NCI-H526 treated with DMSO at 0.1 percent for 48 hours (cell line): ENCODE measurements at places on chromosomes 2 and 18.
A peak's percentile ranks its signal among the peaks of the same experiment; 100 is the strongest.

GRCh38 chr2:47339745-47340541 lies 63.0 kb upstream of the MSH2 start:
- peak; percentile 57 for DNase-seq

DNA sequence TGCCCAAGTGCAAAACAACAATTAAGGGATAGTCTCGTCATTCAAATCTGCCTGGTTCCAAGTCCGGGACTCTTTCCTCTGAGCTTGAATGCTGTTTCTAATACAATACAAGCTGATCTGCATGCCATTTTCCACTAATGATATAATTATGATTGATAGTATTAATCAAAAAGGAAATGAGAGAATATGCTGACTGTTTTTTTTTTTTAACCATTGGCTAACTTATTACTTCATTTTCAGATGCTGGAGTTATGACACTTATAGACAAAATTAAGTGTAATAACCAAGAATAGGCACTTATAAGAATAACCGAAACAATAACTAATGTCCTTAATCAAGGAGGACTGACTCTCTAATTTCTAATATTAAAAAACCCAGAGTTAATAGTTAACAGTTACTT lies 343.6 kb downstream of the LPIN1 start:
- no peak for DNase-seq

DNA sequence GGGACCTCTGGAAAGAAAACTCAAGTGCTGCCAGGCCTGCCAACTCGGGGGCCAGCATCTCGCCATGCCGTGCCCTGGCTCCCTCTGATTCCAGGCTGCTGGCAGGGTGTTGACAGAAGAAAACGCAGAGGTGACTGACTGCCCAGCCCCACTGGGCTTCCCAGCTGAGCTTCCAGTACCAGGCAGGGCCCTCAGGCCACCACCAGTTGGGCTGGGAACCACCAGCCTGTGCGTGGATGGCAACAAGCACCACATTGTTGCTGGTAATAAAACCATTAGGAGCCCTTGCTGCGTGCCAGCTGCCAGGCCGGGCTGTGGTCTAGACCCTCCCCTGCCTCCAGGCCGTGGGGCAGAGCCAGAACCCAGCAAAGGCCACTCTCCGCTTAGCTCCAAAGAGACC lies 9.2 kb downstream of the DNMT3A start:
- DNase-seq = no peak

DNA sequence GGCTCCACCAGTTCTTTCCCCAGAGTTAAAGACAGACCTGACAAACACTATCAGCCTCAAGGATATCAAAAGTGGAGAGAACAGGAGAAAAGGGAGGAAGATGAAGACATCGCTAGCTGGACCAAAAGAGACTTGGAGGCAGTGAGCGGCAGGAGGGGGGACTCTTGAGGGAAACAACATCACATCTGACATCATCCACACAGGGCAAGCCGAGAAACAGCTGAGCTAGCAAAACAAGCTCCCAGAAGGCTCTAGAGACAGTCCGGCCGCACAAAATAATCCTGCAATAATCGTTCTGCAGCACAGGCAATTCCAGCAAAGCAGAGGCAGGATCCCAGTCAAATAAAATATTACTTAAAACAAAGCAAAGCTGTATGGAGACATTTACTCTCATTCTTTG lies 239.8 kb downstream of the EN1 start:
- no peak for DNase-seq

GRCh38 chr18:48080546-48080945 lies 150.1 kb upstream of the SMAD2 start:
- DNase-seq = no peak

GRCh38 chr2:67985586-67985985 lies 77.2 kb downstream of the C1D start:
- no peak for DNase-seq

DNA sequence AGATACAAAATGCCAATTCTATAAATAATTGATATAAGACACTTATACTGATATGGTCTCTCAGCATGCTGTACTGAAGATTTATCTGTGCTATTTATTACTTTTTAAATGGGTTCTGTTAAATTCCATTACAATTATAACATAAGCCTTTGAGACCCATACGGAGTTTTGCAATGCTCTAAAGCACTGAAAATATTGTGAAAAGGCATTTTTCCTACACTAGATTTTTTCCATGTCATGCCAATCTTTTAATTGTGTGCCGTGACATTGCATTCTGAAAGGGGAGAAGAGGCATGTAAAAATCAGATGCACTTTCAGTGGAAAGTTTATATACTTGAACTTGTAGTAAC lies 46.5 kb downstream of the EFEMP1 start:
- no peak for DNase-seq

DNA sequence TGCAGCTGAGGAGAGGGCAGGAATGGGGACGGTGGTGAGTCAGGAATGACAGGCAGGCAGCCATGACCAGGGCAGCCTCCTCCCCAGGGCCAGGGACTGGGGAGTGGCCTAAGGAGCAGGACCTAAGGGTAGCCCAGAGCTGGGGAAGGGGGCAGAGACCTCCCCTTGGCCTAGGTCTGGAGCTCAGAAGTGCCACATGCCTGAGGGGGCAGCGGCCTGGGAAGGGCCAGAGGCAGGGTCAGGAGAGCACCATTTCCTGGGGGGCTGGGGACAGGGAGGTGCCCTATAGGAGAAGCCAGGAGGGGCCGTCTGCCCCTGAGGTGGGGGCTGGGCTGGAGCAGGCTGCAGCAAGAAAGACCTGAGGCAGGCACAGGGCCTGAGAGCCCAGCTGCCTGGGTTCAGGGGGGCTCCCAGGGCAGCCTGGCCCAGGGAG lies 20.9 kb downstream of the CFLAR start:
- no peak for DNase-seq

DNA sequence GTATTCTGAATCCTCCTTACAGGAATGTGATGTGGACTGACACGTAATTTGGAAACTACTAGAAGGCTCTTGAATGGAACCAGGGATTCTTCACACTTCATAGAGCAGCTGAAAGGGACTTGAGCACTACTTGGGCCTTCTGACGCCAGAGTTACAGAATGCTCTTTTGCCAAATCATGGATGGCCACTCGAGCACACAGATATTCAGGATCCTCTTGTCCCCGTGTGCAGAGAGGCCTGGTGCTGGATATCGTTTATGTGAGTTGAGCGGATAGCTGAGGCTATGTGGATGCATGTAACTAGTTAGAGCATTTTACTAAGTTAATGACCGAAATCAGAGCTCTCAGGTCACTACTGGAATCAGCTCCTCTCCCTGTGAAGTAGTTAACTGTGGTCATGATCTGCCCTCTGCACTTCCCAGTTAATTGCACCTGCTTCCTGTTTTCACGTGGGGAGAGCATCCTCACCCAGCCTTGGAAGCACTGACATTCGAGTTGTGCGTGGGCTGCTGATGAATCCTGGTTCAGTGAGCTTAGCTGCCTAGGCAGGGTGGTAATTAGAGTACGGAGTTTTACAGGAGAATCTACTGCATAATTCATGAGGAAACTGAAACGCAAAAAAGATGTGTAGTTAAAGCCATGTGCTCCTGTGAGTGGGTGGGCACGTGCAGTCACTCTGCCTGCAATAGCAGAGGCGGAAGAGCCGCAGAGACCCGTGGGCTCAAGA lies 5.2 kb upstream of the TPO start:
- DNase-seq = no peak

GRCh38 chr2:40361478-40361877 lies 90.4 kb downstream of the SLC8A1 start:
- DNase-seq = no peak
